Prostate gland (tissue), 2 donors: ENCODE measurements at places on chromosomes 3 and 15.

DNA sequence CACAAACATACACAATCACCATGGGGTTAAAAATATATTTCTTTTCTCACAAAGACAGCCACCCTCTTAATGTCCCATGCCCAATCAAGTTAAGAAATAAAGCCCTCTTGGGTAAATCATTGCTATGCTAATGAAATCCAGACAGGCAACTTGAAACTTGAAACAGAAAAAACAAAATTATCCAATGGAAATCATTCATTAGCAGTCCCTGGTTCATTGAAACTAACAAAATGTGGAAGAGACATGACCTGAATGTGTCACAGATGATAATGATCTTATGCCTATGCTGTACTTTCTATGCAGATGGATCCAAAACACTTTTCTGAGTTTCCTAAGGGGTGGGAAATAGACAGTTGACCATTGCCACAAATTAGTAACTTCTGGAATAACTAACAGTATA is 983.7 kb downstream of the MCTP2 start:
- no peak for DNase-seq

DNA sequence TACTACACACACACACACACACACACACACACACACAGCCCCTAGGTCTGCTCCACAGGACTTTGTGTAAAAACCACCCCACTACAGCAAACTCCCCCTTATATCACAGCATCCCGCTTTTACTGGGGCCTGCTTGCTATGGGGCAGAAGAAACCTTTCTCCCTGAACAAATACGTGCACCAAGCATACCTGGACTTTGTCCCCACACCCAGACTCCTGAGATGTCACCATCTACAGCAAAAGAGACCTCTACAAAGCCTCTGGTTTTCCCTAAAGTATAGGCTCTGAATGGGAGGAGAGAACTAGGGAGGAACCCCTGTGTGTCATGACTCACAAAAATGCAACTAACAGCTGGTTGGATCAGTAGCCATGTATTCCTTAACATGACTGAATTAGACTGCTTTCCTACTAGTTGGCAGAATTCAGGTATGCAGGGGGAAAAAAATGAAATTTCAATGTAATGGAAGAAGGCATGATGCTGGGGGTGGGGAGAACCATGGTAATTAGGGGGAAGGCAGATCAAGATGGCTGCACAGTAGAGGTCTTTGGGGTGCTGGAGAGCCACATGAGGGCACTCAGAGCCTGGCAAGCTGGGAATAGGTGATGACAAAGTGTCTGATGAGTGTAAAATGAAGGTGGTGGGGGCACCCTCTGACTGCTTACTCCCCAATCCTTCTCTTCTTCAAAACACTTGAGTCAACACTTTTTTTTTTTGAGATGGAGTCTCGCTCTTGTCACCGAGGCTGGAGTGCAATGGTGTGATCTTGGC is 45.9 kb downstream of the DAPK2 start:
- no peak for DNase-seq

- DNase-seq: no peak
These were observed 23.7 kb downstream of the CFAP92 start for GRCh38 chr3:128969993-128970739.

DNA sequence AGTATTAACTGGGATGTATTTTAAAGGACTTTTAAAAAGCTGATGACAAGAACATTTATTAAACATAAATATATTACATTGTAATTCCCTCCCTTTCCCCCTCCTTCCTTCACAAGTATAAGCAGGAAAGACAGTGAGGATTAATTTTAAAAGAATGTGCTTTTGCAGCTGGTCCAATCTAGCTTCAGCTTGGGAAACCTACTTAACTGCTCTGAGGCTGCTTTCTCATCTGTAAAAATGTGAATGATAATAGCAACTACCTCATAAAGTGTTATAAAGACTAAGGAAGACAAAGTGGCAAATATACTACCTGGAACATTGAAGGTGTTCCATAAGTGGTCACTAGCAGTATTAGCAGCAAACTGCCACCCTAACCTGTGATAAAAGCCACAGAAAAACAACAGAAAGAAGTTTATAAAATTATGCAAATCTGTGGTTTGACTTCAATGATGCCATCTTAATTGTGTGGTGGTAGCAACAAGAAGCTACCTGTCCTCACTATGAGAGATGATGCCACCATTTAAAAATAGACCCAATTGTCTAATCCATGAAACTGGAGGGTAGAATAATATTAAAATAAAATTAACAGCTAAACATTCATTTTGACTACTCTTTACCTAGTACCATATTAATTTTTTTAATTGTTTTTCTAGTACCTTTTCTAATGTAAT is 20.0 kb downstream of the DHX36 start:
- no peak for DNase-seq

- no peak for DNase-seq
These were observed 71.9 kb downstream of the SSR3 start for GRCh38 chr3:156483002-156483401.

DNA sequence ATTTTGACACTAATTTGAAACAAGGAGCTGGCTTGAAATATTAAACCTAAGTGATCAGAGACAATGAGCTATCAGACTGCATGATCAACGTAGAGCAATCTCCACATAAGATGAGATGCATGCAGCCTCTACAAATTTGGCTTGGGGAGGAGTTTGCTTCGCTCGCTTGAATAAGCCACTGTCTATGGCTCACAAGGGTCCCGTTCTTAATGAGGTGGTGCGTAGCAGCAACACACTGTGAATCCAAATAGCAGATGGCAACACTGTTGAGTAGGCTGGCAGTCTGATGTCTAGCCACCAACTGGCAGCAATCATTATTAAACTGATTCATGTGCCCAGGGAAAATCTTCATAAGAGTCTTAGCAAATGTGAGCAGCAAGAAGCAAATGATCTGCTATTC is 125.4 kb upstream of the CCDC54 start:
- DNase-seq: no peak

GRCh38 chr3:150367757-150368156 is 40.3 kb upstream of the TSC22D2 start:
- DNase-seq: no peak

GRCh38 chr15:75651810-75652543 is 4.3 kb downstream of the SNX33 start:
- no peak for DNase-seq

DNA sequence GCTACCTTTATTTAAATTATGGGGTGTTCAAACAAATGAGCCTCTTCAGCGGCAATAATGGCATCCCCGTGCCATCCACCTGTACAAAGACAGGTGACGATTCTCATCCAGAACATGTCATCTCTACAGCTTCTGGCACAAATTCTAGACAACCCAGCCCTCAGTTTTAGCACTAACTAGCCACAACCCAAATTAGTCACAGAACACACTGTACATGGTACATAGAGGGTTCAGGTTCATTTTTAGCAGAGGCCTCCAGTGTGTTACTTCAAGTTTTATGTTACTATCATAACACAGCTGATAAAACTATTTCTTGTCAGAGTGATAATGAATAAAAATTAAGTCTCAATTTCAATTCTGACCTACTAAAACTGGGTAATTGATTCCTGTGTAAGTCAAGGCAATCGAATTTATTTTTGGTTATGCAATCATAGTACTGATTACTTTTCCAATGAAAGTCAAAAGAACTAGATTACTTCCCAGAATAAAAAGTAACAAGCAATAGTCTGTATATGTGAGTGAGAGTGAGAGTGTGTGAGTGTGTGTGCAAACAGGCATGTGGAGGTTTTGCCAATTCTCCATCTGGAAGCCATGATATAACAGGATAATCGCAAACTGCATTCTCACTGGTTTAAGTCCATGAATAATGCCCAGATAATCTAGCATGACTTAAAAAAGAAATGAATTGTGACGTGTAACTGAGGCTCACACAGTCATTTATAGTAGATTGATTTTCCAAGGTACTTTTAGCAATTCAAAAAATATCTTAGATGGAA is 37.4 kb downstream of the SHQ1 start:
- DNase-seq: no peak

GRCh38 chr3:187281191-187281714 is 10.3 kb downstream of the MASP1 start:
- no peak for DNase-seq

DNA sequence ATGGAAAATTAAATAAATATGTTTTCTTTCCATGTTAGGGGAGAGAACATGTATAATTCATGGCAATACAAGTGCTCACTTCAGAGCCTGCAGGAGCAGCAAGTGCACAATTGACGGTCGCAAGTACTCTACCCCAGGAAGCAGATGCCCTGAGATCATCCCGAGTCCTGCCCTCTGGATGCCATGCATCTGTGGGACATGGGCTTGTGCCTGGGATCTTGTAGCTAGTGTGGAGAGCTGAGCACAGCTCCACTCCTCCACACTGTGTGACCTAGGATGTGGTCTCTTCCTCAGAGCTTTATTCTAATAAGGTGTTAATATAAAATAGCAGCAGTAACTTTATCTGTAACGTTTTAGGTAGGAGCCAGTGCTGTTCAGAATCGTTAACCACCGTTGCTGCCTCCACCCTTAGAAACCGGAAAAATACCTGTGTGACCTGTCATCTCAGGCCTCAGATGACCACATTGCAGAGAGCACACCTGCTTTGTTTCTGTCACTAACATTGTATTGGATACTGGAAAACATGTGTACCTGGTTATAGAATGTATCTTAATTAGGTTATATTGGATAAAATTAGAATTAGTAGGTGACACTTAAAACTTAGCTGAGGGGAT is 105.0 kb upstream of the GOLGA6L6 start:
- DNase-seq: no peak

GRCh38 chr15:99721104-99721778 is 12.0 kb downstream of the LYSMD4 start:
- DNase-seq: peak; percentile 65

- no peak for DNase-seq
These were observed 30.3 kb downstream of the SUCLG2 start for GRCh38 chr3:67624078-67624477.

- peak; percentile 68 for DNase-seq
These were observed 68.7 kb upstream of the BLM start for GRCh38 chr15:90648137-90649070.

DNA sequence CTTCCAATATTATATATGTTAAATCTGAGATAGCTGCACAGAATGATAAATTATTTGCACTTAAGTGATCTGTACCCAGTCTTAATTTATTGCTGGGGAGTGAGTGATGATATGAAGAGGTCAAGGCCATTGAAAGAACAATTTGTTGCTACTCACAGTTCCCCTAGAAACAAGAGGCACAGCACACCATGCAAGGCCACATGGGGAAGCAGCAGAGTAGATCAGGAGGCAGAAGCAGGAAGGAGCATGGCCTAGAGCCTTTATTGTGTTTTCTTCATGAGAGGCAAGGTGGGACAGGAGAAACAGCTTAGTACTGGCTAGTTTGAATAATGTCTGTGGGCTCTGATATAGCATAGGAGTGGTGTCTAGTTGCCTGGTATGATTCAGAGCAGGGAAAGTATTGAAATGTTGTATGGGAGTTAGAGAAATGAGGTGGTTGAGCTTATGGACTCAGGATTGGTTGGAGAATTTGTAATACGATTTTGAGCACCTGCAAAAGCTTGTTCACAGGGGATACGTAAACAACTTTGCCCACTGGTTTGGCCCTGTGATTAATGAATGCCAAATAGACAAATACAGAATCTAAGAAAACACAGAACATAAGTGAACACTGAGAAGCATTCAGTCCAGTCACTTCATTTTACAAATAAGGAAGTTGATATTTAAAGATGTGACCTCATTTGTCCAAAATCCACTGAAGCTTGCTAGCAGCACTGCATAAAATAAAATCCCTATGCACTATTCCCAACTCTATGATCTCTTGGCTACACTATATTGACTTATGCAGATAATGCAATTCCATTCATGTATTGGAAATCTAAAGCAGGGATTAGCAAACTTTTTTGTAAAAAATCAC is 71.7 kb downstream of the TMCO5A start:
- no peak for DNase-seq

GRCh38 chr3:136311261-136311660 is 61.1 kb downstream of the PCCB start:
- no peak for DNase-seq

DNA sequence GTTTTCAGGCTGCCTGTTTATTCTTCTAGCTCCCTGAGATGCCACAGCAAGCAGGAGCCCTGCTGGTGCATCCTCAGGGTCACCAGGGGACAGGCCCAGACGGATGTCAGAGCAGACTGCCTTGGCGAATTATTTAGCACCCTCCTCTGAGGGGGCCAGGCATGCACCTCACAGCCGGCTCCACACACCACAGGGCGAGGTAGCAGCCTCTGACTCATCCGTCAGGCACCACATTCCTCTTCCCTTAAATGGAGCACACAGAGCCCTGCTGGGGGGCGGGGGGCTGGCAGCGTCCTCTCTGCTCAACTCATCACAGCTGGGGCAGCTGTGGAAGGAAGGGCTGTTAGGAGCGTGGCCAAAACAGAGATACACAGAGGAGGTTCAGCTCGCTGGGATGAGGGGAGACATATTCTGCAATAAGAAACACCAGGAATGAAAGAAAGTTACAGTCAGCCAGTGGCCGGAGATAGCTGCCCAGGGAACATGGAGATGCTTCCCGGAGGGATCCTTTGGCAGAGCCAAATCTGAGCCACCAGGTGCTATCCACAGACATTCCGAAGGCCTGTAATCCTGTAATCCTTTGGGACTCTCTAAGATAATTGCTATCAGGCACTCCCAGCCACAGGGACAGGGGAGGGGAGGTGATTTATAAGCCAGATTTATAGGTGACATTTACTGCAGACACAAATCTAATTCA is 13.9 kb upstream of the PRICKLE2 start:
- DNase-seq: peak; percentile 67

DNA sequence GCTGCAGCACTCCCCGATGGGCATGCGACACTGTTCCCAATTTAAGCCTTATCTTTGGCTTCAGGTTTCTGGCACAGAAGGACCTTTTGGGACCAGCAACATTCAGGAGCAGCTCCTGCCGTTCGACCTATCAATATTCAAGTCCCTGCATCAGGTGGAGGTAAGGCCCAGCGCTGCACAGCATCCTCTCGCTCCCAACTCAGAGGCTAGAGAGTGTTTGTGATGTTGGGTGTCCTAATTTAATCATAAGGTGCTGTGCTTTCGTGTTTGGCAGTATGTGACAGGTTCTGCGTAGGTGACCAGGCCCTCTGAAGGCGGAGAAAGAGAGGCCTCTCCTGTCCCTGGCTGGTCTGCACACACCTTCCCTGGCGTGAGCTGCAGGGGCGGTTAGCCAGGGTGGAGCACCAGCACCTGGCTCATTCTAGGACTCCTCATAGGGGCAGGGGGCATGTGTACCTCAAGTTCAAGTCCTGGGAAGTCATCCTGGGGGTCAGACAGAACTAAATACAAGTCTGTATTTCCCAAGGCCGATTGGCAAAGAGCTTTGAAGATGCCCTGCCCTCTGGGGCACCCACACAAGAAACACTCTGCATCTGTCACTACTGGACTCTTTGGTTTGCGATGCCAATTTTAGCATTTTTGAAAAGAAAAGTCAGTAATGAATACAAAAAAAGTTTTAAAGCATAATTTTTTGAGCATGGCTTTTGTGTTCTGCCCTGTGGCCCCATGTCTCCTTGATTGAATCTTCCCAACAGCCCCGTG is 17.0 kb downstream of the NISCH start:
- DNase-seq: no peak

GRCh38 chr15:68783226-68784058 is 37.3 kb downstream of the ANP32A start:
- DNase-seq: peak; percentile 45
